ENCODE measurements at places on chromosomes 1 and 21.

GRCh38 chr1:15352128-15352957, 57.3 kb upstream of the EFHD2 start:
- DNase-seq, result peak; percentile 46

DNA sequence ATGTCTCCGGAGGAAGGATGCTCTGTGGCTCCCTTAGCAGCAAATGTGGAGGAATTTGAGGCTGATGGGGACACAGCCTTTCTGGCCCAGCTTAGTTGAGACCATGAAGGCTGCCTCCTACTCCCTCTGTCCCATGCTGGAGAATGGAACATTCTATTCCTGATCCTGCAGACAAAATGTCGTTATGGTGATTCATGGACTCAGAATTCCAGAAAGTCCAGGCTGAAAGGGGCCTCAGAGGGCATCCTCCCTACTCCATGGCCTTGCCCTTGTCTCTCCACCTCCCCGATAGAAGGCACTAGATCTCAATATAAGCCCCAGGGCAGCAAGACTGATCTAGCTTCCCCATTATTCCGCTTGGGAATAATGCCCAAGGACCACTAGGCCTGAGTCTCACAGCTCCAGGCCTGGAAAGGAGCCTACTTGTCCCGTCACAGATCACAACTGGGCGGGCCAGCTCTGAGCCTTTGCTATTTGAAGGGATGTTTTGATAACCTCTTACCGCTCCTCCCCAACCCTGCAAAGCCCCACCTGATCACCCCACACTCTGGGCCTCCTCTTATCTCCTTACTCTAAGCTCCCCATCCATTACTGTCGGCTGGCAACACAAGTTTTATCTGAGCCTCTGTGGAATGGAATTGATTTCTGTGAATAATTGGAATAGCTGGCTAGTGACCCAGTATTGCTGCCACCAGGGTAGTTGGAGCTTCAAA, 52.8 kb upstream of the TRABD2B start:
- DNase-seq, result no peak

DNA sequence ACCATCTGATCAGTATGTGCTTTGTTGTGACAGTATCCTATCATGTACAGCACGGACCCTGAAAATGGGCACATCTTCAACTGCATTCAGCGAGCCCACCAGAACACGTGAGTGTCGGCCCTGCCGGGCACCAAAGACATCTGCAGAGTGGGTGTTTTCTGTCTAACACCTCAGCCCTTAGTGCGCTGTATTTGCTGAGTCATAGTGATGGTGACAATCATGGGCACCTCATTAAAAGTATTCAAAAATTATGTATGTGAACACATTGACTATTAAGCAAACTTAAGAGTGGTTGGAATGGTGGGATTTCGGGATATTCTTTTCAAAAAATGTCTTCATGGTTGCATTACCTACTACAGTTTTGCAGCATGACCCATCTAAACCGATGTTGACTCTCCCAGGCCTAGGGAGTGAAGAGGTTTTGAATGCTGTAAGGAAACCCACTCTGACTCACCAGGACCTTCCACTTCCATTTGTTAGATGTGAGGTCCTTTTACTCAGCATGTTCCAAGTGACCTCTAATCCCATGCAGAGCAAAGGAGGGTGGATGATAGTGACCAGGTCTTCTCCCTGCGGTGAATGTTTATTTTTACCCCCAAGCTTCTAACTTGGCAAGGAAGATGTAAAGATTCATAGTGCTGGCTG, 20.1 kb downstream of the MGST3 start:
- DNase-seq, result no peak

GRCh38 chr1:69523032-69523431, 44.7 kb upstream of the LRRC7 start:
- DNase-seq, result no peak

- DNase-seq, result no peak
These were observed 24.7 kb downstream of the SCCPDH start for GRCh38 chr1:246748867-246749266.

DNA sequence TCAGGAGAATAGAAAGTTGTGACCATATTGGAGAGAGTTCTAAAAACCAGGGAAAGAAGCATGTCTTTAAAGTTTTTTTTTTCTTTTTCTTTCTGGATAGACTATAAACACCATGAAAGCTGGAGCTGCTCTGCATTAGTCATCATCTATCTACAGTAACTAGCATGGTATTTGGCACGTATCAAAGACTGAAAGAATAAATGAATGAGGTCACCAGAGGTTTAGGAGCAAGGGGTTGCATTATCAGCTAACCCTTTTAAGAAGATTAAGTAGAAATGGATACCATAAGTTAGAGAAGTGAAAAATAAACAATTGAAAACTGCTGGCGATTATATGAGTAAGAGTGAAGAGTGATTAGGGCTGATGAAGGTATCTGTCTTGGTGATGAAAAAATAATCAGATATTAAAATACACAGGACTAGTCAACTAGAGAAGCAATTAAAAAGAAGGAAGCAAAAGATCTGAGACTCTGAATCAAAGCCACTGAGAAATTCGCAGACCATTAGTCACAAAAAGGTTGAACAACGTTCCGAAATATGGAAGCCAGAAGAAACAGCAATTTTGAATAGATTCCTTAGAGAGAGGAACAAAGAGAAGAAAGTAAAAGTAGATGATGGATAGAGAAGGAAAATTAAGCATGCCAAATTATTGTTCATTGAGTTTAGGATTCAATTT, 536.4 kb downstream of the DPYD start:
- no peak for DNase-seq

DNA sequence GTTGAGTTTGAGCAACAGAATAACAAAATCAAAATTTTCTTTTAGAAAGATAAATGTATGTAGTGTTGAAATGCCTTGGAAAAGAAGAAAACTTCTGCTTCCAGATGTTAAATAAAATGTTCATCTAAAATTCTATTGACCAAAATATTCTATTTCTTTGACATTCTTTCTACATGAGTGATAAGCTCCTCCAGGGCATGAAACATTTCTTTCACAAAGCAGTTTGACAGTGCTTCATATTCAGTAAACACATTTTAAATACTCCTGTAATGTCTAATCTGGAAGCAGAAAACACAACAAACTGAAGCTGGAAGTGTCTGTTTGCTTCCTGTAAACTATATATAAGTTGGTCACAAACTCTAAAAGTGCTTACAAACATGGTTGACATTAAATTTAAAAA, 61.5 kb downstream of the RGS21 start:
- DNase-seq, result no peak
